EH (cell line): ENCODE measurements at places on chromosomes 16 and 17.

- no peak for DNase-seq
Observed at GRCh38 chr17:14101976-14102375, 32.7 kb downstream of the COX10 start.

DNA sequence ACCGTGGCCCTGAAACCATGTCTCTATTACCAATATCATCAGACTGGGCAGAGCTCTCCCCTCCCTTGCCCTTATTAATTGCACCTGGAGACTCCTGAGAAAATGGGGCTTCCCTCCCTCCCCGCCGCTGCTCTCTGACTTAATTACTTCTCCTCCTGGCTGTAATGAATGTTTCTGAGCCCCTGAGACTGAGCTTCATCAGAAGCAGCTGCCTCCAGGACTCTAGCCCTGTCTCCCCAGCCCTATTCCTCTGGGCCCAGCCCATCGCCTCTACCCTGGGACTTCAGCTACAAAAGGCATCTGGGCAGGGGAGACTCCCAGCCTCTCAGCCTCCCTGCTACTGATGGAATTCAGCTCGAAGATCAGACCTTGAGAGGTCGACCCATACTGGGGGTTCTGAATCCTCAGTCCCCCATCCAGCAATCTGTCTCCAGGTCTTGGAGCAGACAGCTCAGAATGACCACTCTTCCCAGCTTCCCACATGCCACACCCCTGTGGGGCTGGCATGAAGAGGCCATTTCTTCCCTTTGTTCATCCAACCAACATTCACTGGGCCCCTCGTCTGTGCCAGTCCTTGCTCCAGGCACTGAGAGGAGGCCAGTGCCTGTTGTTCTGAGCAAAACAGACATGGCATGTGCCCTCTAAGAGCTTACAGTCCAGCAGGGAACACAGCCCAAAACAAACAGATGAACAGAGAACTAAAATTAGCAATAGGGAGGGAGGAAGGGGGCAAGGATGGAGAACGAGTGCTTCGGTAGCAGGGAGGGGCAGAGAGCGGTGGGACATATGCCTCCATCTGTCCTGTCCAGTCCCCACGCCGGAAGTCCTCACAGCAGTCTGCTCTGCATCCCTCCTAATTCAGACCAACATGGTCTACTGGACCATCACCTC lies 17.0 kb upstream of the NAGS start:
- no peak for DNase-seq

- DNase-seq: no peak
Observed at GRCh38 chr17:81806461-81807209, 2.7 kb downstream of the GCGR start.

DNA sequence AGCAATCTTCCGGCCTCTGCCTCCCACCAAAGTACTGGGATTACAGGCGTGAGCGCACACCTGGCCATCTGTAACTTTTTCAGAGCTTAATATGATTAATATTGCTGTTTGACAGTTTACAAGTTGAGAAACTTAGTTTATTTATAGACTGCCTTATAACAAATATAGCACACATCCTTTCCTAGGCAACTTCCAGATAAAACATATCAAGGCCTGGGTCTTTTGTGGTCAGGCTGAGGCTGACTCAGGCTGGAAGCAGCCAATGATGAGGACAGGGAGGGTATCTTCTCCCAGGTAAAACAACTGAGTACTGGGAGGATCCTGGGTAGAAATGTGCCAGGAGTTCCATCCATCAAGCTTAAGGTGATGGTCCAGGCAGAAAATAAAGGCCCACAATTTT lies 16.2 kb downstream of the LUC7L start:
- peak; percentile 13 for DNase-seq

DNA sequence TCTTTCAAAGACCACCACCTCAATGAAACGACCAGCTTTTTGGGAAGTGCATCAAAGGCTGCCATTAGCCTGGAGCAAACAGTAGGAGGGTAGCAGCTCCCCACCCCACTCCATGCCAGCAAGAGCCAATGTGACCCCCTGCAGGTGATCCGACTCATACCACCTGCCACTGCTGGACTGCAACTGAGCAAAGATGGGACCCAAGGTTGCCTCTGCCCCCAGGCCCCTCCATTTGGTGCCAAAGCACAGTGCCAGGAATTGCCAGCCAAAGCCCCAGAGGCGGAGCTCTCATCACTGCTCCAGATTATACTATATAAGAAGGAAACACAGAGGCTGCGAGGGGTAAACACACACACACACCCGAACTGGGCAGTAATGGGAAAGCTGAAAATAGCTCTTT lies 8.3 kb downstream of the PITPNM3 start:
- no peak for DNase-seq

DNA sequence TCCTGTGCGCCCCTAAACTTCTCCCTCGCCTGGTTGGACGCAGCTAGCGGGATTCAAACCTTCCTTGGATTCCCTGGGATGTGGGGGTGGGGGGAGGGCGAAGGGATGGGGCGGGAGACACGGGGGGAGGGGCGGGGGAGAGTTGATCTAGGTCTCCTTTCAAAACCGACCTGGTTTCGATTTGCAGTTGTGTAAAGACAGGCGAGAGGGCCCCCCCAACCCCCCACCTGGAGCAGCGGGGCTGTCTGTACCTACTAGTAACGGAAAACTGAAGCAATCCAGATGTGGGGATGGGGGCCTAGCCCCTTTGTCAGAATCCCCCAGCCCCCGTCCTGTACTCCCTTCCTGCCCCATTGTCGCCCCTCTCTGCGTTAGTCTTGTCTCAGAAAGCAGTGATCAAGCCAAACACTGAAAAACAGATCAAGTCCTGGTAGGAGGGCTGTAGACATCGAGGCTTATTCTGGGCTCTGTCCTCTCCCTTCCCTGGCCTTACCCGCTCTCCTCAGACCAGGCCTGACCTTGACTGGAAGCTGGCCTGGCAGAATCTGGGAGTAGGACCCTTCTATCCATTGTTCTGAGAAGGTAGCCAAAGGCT lies 902 bp downstream of the DLX4 start:
- DNase-seq: no peak

DNA sequence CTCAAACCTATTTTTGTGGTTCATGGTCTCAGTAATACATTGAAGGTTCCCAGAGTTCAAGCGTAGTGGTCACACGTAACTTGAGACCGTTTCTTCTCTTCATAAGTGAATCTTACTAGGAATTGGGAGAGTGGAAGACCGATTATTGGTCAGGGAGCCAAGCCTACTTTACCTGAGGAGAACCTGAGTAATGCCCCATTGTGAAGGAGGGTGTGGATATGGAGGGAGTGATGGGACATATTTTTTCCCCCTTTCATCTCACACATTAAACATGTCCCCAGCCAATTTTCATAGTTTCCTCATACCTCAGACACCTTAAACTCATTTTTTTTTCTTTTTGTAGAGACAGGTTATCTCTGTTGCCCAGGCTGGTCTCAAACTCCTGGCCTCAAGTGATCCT lies 8.9 kb downstream of the GEMIN4 start:
- no peak for DNase-seq

- DNase-seq: peak; percentile 68
Observed at GRCh38 chr17:46175891-46176290, 17.3 kb downstream of the KANSL1 start.

GRCh38 chr16:19851476-19851875 lies 33.2 kb downstream of the GPRC5B start:
- no peak for DNase-seq

GRCh38 chr17:35801583-35802224 lies 6.3 kb upstream of the MMP28 start:
- DNase-seq: peak; percentile 61

DNA sequence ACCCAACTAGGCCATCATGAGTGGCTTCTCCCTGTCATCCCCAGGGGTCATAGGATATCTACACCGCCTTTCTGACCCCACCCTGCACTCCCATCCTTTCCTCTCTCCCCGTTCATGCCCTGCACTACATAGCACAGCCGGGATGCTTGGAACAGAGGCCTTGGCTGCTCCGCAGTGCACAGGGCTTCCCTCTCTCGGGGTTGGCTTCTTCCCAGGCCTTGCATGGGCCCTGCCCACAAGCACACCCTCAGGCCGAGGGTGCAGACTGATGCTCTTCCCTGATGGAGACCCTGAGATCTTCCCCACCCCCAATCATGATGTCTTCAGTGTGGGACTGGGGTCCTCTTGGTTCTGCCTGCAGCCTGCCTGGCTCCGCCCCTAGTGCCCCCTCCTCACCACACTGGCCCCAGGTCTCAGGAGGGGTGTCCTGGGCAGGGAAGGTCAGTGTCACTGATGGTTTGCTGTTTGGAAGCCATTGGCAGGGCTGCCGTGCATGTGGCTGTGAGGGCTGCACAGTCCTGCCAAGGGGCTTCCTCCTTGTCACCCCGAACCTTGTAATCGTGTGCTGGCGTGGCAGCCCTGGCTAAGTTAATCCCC lies 14.3 kb upstream of the NAGLU start:
- peak; percentile 41 for DNase-seq

DNA sequence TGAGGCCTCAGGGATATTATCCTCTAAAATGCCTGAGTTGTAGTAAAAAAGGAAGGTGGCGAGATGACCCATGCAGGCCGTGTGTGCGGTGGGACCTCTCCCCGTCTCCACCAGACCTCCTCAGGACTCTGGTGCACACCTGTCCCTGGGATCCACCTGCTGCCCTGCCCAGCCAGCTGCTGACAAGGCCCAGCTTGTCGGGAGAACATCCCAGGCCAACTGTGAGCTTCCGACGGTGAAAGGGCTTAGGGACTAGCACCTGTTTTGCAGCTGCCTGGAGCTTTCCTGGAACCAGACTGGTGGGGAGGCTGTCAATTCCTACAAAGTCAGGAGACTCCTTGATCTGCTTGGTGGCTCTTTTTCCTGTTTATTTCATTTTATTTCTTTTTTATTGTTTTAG lies 11.6 kb downstream of the IL34 start:
- no peak for DNase-seq

DNA sequence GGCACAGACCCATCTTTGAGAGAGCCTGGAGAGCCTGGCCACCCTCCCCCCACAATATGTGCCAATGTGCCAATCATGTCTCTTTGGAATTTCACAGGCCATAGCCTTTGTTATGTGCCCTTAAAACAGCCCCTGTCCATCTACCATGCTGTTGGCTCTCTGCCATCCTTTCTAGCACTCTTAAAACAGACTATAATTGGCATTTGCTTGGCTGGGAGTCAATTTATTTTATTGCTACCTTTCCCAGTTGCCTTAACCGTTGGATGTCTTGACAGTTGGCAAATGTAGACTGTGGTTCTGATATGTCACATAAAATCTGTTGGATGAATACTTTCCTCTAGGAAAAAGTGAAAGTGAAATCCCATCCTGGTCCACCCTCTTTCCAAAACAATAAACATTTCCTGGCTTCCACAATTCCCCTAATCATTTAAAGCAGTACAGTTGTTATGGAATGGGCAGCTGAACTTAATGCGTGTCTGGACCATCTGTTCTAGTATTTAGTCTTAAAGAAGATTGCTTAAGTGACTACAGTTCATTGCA lies 394.0 kb downstream of the KCNJ2 start:
- no peak for DNase-seq

DNA sequence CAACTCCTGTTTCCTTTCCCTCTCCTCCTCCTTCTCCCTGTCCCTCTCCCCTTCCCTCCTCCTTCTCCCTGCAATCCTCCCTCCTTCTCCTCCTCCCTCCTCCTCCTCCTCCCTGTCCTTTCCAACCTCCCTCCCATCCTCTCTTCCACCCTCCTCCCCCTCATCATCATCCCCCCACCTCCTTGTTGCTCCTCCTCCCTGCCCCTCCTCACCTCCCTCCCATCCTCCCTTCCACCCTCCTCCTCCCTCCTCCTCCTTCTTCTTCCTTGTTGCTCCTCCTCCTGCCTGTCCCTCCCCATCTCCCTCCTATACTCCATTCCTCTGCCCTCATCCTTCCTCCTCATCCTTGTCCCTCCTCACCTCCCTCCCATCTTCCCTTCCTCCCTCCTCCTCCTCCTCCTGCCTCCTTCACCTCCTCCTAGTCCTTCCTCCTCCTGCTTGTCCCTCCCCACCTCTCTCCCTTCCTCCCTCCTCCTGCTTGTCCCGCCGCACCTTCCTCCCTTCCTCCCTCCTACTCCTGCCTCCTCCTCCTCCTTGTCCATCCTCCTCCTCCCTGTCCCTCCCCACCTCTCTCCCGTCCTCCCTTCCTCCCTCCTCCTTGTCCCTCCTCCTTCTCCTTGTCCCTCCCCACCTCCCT lies 222.5 kb downstream of the IRF8 start:
- DNase-seq: no peak

DNA sequence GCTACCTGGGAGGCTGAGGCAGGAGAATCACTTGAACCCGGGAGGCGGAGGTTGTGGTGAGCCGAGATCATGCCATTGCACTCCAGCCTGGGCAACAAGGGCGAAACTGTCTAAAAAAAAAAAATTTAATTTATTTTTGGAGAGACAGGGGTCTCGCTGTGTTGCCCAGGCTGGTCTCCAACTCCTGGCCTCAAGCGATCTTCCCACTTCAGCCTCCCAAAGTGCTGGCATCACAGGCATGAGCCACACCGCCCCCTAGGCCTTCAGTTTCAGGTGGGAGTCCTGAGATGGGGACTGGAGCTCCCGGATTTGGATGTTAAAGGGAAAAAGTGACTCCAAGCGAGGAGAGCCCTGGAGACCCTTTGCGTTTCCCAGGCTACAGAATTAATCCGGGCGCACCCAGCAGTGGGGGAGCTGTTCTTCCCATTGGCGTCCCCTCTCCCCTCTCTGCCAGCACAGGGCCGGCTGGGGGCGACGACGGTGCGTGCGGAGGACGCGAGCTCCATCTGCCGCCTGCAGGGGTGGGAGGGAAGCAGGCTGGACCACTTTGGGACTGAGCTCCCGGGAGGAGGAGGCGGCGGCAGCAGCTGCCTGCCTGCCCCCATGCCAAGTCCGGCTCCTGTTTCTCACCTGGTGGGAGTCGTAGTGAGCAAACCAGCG lies 49.3 kb upstream of the USP7 start:
- no peak for DNase-seq

- DNase-seq: no peak
Observed at GRCh38 chr17:62644487-62645173, 17.2 kb downstream of the MRC2 start.

DNA sequence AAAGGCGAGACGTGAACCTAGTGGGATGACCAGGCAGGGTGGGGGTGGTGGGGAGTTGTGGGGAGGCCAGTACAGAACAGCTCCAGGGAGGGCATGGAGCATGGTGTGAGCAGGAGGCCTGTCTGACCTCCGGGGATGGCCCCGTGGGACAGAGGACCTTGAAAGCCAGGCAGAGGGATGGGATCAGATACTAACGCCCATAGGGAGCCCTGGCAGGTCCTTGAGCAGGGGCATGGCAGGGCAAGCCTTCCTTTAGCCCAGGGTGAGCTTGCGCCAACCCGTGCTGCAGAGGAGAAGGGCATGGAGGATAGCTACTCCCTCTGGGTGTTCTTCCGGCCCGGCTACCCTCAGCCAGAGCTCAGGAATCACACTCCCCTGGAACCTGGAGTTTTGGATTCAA lies 35.3 kb downstream of the TMEM235 start:
- no peak for DNase-seq

GRCh38 chr17:33732116-33732515 lies 439.0 kb upstream of the ASIC2 start:
- peak; percentile 6 for DNase-seq
